ENCODE measurements at places on chromosomes 1 and 21. TPM values are rescaled to one million over a fixed set of nuclear protein-coding genes. Genes with fewer than 3 reads are reported as not detected.

NPHS2 gene
- total RNA-seq = not detected

SLC5A3 gene
- total RNA-seq = 22.9 TPM

NBPF14 gene
- 10.2 TPM for total RNA-seq

DNA sequence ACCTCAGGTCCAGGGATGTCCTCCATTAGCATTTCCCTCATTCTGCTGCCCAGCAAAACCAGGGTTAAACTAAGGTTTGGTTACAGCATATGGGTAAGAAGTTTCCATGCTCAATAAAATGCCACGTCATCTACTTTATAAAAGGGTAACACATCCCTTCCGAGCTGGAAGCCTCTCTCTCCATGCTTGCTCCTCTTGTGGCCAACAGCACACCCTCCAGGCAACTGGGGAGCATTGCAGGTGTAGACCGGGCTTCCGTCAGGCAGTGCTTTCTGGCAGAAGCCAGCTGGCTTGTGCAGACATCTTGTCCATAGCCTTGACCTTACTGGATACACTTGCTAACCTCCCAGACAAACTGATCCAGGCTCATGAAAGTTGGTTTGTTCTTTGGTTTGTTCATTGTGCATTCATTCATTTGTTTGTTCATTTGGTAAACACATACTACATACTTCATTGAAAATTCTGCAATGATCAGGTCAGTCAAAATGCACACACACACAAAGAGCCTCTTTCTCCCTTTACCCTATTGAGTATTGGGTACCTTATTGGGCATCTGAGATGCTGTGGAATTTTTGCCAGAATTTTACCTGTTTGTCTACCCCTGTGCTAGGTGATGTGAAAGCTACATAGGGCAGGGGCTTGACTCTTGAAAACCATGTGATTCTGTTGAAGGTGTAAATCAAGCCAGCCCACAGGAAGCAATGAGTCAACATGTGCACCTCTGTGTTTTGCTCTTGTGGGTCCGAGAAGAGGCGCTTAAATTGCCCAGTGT, 422.8 kb downstream of the CAMTA1 start:
- DNase-seq = peak; percentile 70

- no peak for DNase-seq
Observed at GRCh38 chr1:32178380-32179192, 889 bp upstream of the TXLNA start.

GRCh38 chr1:205950280-205950679, 7.0 kb upstream of the SLC26A9 start:
- DNase-seq = no peak

DNA sequence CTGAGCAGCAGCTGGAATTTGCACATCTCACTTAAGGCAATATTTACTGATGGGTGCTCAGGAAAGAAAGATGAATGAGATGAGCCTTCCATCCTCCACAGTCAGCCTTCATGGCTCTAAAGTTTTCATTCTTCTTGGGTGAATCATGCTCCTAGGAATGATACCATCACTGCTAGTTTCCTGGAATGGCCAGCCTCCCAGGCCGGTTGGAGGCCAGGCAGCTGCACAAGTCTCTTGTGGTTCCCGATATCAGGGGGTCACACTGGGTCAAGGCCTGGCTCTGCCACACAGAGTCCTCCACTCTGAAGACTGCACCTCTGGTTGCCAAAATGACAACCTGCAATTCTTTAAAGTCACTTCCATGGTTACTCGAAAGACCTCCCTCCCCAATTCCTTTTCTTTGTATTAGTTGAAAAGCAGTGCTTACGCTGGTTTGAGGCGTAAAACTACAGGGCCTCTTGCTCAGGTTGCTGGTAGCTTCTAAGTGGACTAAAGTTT, 46.2 kb upstream of the PALMD start:
- DNase-seq = no peak

GRCh38 chr1:188065917-188066316, 1237.2 kb downstream of the PLA2G4A start:
- DNase-seq = no peak

GRCh38 chr1:111366256-111366655, 61.3 kb downstream of the OVGP1 start:
- DNase-seq = no peak

DNA sequence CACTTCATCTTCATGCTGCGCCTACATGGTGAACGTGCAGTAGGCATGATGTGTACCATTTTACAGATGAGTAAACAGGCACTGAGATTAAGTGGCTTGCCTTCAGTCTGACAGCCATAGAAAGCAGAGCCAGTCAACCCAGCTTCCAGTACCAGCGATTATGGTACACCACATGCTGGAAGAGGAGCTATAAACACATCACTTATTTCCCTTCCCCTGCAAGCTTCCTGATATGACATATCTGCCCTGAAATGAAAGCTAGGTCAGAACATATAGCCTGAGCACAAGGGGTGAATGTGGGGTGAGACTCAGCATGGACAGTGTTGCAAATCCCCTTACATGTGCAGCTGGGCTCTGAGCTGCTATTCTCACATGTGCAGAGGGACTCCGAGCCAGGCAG, 33.8 kb upstream of the IL20 start:
- DNase-seq = no peak

- DNase-seq = no peak
Observed at GRCh38 chr1:206829875-206830274, 35.5 kb upstream of the IL20 start.

DNA sequence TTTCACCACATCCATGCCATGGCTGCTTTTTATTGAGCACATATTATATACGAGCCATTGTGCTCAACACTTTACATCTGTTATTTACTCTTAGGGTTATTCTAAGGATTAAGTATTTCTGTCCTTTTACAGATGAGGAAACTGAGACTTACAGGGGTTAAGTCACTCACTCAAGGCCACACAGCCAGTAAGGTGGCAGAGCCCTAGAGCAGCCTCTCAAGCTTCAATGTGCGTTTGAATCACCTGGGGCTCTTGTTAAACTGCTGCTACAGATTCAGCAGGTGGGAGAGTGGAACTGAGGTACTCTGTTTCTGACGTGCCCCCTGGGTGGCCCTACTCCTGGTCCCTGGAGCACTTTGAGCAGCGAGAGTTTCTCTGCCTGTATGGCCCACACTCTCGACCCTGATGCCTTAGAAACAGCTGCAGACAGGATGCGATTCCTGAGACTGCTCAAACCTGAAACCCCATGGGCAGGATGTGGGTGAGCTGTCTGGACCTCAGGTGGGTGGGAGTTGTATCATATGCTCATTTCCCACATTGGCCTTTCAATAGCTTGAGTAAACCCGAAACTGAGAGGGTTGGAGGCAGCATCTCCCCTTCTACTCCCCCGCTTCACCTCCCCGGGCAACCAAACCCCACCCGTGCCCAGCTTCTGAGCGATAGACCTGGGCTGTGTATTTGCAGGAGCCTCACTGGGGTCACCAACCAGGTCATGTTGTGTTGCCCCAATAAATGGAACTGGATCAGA, 59.3 kb downstream of the MAN1C1 start:
- peak; percentile 94 for DNase-seq

- no peak for DNase-seq
Observed at GRCh38 chr1:25256578-25256965, 9.3 kb upstream of the RSRP1 start.

All from activated CD4-positive, alpha-beta T cell treated with anti-CD3 and anti-CD28 coated beads for 36 hours (primary cell).